ENCODE measurements at places on chromosomes 7 and 10. TPM values are rescaled to one million over a fixed set of nuclear protein-coding genes. Genes with fewer than 3 reads are reported as not detected.

DNA sequence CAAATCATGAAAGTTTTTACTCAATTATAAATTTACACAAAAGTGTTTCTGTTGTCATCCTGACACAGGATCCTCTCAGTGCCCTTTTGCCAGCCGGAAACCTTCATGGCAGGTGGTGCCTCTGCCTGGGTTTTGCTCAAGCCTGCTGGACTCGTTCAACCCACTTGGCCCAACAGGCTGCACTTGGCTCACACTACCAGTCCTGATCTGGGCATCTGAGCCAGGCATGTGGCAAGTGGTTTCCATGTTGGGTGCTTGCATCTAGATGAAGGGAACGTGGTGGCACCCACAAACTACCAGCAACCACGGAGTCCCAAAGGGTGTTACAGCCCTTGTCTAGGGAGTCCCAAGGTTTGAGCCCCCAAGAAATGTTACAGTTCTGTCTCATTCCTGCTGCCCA is 162.3 kb upstream of the CSTF2T start:
- DNase-seq: no peak

DNA sequence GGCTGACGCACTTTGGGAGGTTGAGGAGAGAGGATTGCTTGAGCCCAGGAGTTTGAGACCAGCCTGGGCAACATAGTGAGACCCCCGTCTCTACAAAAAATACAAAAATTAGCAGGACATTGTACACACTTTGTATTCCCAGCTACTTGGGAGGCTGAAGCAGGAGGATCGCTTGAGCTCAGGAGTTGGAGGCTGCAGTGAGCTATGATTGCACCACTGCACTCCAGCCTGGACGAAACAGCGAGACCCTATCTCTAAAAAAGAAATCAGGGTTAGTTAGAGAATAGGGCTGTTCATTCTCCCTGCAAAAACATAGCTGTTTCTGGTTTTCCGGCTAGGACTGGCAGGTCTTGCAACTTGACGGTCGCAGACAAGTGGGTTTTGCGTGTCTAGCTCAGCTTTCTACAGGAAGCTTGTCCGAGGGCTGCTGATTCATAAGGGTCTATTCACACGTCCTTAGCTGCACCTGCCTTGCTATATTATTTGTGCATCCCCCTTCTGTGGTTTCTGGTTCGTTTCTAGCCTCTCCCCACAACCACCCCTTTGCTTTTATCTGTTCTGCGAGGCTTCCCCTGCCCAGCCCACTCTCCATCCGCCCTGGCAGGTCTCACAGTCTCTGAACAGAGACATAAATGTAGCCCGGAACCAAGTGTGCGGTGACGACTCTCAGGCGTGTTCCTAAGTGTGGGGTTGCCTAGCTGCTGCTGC is 10.7 kb downstream of the AMZ1 start:
- no peak for DNase-seq

The ASB15 gene
- total RNA-seq: not detected

DNA sequence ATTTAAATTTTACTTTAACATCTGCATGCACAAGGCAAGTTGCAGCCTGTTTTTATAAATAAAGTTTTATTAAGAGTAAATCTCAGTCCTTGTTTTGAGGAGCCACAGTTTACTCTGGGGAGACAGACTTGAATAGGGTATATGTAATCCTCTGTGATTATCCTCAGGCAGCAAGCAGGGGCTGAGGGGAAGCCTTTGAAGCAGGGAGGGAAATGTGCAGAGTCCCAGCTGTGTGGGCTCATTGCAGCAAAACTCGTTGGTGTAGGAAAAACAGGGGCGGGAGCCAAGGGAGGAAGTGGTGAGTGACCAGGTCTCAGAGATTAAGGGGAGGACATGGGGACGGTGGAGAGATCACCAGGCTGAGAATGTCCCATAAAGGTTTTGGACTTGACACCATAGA is 34.3 kb upstream of the SMC3 start:
- no peak for DNase-seq

DNA sequence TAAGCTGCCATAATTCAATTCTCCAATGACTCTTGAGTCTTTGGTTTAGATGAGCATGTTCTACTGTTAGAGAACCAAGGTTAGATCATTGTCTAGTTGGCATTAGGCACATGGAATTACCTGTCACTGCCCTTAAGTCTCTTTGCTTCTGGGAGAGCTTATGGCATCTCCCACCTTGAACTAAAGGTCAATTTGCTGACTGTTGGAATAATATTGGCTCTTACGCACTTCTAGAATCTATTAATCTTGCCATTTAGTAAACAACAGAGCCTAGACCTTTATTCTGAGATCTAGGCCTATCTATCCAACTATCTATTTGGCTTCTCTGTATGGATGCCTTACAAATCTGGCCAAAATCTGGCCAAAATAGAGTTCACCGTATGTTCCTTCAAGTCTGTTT is 232.0 kb downstream of the STK31 start:
- DNase-seq: no peak

The SDHAF3 gene
- 25.2 TPM for total RNA-seq

DNA sequence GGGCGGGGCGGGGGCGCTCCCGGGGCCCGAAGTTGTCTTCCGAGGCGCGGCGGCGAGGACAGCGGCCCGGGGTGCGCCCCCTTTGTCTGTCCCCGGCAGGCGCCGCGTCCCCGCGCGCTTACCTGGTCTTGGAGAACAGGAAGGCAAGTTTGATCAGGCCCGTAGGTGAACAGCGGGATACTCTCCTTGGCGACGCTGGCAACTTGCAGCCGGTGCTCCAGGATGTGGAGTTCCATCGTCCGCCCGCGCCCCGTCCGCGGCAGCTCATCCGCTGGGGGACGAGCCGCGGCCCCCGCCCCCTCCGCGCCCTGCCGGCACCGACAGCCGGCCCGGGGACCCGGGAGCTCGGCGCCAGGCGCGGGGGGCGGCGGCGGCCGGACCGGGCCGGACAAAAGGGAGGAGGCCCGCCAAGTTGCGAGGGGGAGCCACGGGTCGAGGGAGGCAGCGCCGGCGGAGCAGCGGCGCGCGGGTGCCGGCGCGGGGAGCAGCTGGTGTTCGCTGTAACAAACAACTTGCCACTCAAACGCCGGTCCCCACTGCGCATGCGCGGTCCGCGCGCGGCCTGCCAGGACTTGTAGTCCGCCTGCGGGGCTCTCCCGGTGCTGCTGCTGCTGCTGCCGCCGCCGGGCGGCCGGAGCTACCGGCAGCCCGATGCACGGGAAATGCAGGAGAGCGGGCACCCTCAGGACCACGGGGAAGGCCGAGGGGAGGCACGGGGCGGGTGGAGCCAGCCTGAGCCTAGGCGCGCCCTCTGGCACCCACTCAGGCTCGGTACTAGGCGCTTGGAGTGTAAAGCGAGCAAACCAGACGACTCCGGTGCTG is 35.6 kb upstream of the SPDYE3 start:
- peak; percentile 99 for DNase-seq

DNA sequence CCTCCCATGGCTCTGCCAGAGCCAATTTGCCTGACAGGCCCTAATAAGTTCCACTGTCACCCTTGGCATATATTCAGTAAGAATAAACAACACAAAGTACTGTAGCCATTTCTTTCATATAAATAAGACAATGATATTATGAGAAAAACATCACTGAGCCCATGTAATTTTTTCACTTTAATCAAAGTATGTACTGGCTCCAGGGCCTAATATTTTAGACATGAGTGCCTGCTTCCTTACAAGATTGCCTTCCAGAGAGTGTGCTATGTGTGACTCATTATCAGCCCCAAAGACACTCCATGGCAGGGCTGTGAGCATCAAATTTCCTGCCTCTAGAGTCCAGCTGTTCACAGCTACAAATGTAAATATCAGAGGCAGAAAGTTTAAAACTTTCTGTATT is 297.6 kb downstream of the LHFPL3 start:
- no peak for DNase-seq

GRCh38 chr7:298375-298702 is 8.4 kb downstream of the FOXL3 start:
- DNase-seq: no peak

- peak; percentile 54 for DNase-seq
Measured at GRCh38 chr10:71999360-72000072, 35.3 kb downstream of the CHST3 start.

The MYO1G gene
- total RNA-seq: 3.6 TPM

DNA sequence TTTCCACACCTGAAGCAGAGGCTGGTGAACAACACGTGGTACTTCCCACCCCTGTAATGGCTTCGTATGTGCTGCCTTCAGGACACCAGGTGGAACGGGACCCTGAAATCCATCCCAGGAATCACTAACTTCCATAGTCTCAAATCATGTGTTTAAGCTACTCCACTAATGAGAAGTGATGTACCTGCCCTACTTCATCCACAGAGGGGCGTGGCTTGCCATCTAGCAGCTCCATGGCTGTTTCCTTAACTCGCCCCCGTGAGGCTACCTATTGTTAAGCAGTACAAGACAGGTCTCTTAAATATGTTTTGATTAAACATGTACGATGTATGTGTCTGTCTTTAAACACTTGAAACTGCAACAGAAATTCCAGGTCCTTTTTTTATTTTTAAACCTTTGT is 31.8 kb downstream of the ARL3 start:
- DNase-seq: no peak

The PPP2R2D gene
- total RNA-seq: 30.6 TPM

DNA sequence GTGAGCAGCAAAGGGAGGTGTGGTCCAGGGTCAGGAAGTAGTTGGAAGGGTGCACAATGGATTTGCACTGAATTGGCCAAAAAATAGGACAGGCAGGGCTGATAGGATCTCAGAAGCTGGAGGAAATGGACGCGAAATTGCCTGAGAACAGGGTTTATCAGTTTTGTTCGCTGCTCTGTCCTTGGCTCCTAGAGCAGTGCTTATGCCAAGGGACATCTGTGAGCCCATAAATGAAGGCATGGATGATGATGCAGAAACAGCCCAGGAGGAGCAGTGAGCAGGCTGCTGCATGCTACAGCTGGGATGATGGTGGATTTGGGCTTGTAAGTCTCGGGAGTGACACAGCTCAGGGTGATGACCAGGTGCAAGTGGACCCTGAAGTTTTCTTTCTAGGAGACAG is 204.7 kb downstream of the PRPF18 start:
- no peak for DNase-seq

The HDAC9 gene
- 2.6 TPM for total RNA-seq

DNA sequence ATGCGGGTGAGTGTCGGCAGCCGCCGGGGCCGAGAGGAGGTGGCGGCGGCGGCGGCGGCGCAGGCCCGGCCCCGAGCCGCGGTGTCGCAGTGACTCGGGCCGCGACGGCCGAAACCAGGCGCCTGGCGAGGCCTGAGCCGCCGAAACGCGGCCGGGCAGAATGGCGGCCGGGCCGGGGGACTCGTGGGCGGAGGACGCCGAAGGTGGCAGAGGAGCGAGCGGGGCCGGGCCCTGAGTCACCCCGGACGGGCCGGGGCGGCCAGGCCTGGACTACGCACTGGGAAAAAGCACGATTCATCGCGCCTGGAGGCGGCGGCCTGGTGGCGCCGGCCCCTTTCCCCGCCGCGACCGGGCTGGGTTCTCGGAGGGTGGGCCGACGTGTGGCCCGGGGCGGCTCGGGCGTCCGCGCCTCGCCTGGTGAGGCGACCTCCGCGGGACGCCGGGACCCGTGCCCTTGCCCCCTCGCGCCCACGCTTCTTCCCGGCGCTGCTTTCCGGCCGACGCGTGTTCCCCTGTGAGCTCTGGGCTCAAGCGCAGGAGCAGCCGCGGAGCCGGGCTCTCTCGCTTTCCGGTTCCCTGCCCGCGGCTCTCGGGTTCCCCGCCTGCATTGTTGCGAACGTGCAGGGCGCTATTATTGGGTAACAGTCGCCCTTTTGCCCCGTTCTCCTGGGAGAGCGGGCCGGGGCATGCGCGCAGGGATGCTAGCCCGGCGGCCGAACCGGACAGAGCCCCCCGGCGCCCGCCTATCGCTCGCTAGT is 500 bp downstream of the CUL1 start:
- peak; percentile 37 for DNase-seq

The ICA1 gene
- total RNA-seq: 46.1 TPM

DNA sequence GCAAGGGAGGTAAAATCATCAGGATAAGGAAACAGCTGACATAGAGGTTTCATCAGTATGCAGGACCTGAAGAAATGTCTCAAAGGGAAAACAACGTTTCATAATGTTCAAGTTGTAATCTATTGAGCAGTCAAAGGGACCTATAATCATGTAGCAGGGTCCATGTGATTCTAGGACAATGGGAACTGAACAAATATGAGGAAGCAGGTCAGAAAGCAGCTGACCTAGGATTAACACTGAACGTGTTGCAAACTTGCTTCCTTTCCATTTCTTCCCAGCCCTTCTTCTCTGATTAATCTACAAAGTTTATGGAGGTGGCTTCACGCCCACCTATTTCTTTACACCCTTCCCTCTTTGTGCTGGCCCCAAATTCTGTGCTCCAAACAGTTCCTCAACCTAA is 256.9 kb upstream of the AKR1E2 start:
- DNase-seq: no peak

GRCh38 chr10:19576576-19576975 is 239.7 kb upstream of the PLXDC2 start:
- DNase-seq: no peak

GRCh38 chr7:132319481-132319880 is 256.8 kb downstream of the PLXNA4 start:
- DNase-seq: no peak

- no peak for DNase-seq
Measured at GRCh38 chr10:44937196-44938005, 22.2 kb upstream of the RASSF4 start.

DNA sequence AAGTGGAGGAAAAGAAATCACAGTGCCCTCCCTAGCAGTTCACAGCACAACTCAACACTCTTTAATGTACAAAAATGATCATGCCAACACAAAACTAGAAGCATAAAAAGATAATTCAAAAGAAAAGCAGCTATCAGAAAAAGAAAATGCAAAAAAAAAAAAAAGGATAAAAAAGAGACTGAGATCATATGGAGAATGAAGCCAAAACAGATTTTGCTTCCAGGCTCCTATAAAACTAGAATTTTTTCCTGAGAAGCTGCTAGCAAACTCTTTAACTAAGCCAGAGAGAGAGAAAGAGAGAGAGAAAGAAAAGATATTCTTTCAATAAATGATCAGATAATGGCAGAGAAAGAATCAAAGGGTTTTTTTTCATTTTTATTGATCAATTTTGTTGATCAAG is 288.0 kb upstream of the ANKRD30A start:
- DNase-seq: no peak

The PRTFDC1 gene
- 16.0 TPM for total RNA-seq

GRCh38 chr7:18363751-18364380 is 131.7 kb upstream of the HDAC9 start:
- no peak for DNase-seq

GRCh38 chr10:31299119-31299518 is 19.9 kb upstream of the ZEB1 start:
- DNase-seq: no peak

The SNX8 gene
- total RNA-seq: 22.4 TPM

DNA sequence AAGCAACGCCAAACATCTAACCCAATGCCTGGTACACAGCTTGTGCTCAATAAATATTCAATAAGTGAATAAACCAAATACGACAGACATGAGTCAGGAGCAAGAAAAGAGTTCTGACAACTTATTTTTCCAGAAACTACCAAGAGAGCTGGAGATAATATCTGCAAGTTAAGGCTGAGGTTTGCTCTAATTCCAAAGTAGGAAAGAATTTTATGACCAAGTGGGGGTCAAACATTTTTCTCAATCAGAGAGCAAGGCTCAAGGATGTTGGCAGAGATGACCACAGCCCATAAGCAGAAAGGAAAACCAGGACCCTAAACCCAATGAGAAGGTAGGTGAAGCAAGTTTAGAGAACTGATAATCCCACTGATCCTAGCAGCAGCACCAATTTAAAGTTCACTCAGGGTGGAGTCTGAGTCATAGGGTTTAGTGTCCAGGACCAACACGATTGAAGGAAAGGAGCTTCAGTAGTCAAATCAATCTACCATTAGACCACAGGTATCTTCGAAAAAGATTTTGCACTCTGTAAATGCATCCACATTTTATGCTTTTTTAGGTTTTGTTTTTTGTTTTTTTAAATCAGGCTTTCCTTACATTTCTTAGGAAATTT is 49.3 kb upstream of the KCNIP2 start:
- no peak for DNase-seq
